ENCODE measurements at places on chromosomes 5 and 9. TPM values are rescaled to one million over a fixed set of nuclear protein-coding genes. Genes with fewer than 3 reads are reported as not detected.

DNA sequence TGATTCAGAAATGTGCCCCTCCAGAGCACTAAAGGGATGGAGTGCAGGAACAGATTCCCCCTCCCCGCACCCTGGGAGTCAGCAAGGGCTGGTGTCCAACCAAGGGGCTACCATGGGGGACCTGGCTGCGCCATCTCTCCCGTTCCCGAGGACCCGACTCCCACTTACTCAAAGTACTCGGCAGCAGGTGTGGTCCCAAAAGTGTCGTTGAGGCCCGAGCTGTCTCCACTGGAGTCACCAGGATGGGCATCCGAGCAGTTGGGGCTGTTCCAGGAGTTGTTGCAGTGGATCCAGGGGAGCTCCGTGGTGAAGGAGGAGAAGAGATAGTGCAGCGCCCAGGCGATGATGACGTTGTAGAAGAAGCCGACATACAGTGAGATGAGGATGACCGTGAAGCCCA lies 12.9 kb downstream of the SLC6A3 start:
- DNase-seq, result no peak

DNA sequence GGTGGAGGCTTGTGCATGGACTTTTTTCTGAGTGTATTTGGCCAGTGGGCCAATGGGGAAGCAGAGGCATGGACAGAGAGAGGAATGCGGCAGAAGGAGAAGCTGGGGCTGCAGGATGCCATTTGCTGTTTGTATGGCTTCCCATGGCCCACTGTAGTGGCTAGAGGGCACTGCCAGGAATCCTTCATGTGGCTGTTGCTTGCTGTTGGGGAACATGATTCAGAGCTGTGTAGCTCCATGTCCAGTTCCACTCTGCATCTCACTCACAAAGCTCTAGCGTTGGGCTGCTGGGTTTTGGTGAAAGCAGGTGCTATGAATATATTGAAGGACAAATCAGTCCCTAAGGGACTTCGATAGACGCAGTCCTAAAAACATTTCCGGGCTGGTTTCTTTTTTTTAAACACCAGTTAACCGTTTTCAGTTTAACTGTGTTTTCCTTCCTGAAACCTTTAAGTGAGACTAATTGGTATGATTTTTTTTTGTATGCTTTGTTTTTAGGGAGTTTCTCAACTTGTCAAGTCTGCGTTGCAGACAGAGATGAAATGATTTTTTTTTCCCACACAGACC lies 51.3 kb downstream of the SLC22A5 start:
- DNase-seq, result no peak

GRCh38 chr5:112239996-112240395 lies 179.1 kb downstream of the EPB41L4A start:
- no peak for DNase-seq

GRCh38 chr5:73284985-73285384 lies 112.0 kb downstream of the TMEM174 start:
- no peak for DNase-seq

- DNase-seq, result no peak
Observed at GRCh38 chr9:135198586-135199285, 111.3 kb downstream of the OLFM1 start.

DNA sequence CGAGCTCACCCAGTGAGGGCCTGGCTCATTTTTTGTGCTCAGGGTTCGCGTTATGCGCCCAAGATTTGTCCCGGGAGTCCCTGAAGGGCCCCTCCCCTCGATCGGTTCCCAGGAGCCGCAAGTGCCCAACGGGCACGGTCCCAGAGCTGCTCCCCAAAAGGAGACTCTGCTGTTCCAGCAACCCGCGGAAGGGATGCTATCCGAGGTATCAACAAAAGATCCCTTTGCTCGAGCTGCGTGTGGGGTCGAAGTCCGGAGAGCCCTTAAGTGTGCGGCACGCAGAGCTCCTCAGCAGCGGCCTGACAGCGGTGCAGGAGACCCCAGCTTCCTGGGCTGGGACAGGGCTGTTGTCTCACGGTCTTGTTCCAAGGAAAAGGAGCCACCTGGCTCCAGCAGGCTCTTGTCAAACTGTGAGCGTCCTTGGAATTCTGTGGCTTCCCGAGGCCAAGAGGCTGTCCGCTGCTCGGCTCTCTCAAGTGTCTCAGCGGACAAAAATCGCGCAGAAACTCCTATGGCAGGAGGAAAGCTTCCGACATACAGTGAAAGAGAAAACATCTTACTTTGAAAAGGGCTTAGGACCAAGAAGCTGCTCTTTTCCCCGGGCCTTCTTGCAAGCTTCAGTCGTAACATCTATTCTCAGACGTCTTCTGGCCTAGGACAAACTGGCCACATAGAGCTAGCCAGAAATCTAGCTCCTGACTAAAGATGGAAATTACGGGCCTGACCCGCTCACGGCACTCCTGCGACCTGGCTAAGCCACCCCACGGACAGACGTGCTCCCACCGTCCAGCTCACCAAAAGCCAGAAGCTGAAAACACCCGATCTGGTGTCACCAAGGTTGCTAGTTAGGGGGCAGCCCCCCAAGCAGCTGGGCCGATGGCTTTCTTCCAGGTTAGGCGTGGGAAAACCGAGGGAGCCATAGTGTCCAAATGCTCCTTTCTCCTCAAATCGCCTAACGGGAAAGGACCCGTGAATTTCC lies 2.6 kb upstream of the FOXB2 start:
- DNase-seq, result no peak

DNA sequence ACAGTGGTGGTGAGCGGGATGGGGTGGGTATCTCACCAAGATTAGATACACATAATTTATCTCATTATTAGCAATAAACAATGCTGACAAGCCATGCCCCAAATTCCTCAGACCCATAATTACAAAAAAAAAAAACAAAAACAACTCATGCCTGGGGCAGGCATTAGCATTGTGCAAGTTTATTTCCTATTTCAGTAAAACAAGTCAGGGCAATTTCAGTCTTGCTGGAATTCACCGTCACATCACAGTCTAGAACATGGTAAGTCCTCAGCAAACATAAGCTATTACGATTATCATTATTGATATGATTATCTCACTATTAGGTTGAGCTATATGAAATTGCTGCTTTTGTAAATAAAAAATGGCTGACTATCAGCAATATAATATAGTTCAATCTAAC lies 57.5 kb upstream of the GNAQ start:
- no peak for DNase-seq

- DNase-seq, result no peak
Observed at GRCh38 chr9:87640385-87640795, 85.5 kb upstream of the CTSL start.

RFX3 gene
- 39.1 TPM for total RNA-seq

Data from activated B cell treated with CpG ODN at 0.5 μM for 24 hours (primary cell).